NCI-H2171 (cell line): ENCODE measurements at places on chromosomes 5 and 9.

GRCh38 chr9:114923918-114924317 lies 6.5 kb downstream of the TNFSF8 start:
- no peak for DNase-seq

DNA sequence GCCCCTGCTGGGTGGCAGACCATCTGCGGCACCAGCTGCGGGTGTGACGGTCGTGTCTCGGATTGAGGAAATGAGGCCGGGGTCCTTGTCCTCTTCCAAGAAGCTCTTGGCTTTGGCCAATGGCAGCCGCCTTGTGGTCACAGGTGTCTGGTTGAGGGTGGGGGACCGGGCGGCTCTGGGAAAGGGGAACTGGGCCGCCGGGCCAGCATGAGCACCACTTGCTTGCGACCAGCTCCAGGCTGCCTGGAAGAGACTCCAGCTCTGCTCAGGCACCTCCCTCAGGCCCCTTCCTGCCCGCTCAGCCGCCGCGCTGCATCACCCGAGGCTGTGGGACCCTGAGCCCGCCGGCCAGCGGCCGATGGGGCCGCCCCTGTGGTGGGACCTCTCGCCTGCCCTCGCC lies 59.7 kb downstream of the RXRA start:
- DNase-seq = no peak

DNA sequence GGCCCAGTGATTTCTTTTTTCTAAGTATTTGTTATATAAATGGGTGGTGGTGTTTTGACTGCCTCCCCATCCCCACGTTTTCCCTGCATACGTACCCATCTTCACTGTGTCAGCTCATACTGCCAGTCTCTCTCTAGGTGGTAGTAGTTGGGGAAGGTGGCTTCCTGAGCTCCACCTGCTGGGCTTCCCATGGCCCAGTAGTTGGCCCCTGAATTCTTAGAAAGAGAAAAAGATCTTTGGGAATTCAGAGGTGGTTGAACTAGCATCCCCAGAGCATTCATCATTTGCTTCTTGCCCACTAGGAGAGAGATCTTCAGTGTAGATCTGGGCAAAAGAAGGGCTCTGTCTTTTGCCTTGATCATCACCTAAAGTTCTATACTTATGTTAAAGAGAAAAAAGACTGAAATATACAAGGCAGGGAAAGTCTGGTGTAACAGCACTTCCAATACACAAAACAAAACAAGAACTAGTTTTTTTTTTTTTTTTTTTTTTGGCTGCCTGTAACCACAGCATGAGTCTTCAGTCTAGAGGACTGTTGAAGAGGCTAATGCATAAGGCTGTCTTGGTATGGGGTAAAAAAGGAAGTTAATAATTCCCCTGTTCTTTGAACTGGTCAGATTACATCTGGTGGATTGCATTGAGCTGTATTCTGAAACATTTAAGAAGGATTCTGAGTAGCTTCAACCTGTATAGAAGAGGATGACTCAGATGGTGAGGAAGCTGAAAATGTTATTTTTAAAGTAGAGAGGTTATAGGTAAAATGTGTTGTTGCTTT lies 128.7 kb downstream of the ATG10 start:
- no peak for DNase-seq

GRCh38 chr9:97773091-97773490 lies 76.0 kb upstream of the XPA start:
- no peak for DNase-seq

DNA sequence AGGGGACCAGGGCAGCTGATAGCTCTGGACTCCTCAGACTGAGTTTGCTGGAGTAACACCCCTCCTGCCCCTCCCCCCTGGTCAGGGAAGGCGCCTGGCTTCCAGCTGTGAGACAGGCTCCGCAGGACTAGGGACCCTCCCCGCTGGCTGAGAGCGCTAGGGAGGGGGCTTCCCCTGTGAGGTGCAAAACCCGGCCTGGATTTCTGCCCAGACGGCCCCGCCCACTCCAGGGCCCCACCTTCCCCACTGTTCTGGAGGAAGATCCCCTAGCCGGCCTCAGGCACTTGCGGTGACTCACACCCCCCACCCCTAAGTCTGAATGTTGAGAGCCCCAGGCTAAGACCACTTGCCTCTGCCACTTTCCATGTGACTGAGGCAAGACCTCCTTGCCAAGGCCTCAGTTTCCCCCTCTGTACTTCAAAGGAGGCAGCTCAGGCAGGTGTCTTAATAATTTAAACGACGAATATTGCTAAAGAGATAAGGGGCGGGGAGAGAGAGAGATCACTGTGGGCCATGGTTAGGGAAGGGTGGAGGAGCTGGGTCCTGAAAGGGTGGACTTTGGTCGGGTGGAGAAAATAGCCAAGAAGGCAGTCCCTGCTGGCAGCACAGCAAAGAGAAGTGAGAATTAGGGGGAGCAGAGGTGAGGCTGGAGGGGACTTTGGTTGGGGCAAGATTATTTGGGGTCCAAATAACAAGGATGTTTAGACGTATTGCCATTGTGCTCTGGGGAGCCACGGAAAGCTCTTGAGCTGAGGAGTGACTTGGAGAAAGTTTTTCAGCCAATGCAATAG lies 1.0 kb upstream of the DAB2IP start:
- peak; percentile 84 for DNase-seq

GRCh38 chr9:128191406-128192046 lies at the start of gene CIZ1:
TSS of gene CIZ1 (minus strand) at chr9:128191572. CDS start at chr9:128190857, 715 bp downstream.
- peak; percentile 72 for DNase-seq

- DNase-seq = no peak
These were observed 14.8 kb downstream of the IL9 start for GRCh38 chr5:135880801-135881200.

DNA sequence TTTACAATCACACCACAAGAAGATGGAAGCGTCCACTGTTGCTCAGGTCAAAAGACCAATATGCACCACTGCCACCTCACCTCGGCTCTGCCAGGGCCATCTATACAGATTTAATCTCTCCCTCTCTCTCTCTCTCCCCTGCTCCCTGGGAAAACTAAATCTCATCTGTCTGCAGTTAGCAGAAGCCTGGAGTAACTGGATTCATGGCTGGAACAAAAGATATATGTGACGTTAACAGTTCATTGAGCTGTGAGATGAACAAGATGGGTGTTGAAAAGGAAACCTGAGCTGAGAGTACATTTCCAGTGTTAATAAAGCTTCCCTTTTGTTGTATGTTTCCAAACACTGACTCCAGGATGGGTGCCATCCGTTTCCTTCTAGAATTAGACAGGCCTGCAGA lies 369.7 kb downstream of the CDK5RAP2 start:
- no peak for DNase-seq

DNA sequence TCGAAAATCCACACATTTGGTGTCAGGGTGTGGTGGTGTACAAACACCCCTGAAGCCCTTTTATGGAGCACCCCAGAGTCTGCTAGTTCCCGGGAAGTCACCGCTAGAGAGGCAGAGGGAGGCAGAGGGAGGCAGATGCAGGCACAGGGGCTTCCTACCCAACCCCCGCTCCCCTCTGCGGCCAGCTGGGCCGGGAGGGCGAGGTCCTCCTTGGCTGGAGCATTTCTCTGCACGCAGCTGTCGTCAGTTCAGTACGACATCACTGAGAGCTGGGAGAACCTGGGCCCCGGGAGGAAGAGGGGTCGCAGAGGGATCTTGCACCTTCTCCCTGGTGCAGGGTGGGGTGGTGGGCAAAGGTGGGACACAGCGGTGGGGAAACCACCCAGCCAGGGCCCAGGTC lies 15.8 kb upstream of the UBAC1 start:
- DNase-seq = no peak

- DNase-seq = peak; percentile 27
These were observed 1.7 kb upstream of the SLIT3 start for GRCh38 chr5:169302491-169303118.

- no peak for DNase-seq
These were observed 54.1 kb upstream of the CEMIP2 start for GRCh38 chr9:71822456-71822855.

DNA sequence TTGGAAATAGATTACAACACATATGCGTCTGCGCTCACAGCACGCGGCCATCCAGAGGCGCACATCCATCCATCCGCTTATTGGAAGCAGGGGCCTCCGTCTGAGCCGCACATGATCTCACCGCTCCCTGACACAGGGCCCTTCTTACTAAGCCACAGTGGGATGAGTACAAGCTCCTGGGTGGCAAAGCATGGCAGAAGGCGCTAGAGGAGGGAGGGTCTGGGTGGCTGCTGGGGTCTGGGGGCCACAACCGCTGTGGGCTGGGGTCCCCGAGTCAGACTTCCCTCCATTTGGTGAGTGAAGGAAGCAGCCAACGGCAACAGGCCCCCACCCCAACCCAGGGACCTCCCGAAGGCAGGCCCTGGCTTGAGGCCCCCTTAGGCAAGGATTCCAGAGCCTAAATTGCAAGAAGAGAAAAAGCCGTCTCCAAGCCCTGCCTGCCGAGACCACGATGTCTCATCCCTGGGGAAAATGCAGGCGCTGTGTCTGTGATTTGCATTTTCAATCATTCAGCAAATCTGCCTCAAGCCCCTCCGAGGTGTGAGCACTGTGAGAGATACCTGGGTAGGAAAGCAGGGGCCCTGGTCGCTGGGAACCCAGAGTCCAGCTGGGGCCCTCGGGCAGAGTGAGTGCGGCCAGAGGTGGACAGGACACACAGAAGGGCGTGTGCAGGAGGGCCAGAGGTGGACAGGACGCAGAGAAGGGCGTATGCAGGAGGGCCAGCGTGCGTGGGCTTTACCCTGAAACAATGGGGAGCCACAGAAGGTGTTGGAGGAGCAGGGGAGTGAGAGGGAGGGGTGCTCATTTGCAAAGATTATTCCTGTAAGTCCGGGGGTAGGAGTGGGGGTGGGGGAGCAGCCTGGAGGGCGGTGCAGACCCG lies 135.7 kb downstream of the OLFM1 start:
- DNase-seq = no peak

- DNase-seq = no peak
These were observed 331.9 kb upstream of the KLF9 start for GRCh38 chr9:70746316-70746715.

DNA sequence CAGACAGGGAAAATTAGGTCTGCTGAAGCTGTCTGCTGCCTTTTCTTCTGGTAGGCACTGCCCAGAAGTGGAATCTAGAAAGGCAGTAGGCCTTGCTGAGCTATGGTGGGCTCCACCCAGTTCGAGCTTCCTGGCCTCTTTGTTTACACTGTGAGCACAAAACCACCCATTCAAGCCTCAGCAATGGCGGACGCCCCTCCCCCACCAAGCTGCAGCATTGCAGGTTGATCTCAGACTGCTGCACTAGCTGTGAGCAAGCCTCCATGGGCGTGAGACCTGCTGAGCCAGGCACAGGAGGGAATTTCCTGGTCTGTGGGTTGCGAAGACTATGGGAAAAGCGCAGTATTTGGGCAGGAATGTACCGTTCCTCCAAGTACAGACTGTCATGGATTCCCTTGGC lies 18.5 kb downstream of the AGTPBP1 start:
- no peak for DNase-seq

DNA sequence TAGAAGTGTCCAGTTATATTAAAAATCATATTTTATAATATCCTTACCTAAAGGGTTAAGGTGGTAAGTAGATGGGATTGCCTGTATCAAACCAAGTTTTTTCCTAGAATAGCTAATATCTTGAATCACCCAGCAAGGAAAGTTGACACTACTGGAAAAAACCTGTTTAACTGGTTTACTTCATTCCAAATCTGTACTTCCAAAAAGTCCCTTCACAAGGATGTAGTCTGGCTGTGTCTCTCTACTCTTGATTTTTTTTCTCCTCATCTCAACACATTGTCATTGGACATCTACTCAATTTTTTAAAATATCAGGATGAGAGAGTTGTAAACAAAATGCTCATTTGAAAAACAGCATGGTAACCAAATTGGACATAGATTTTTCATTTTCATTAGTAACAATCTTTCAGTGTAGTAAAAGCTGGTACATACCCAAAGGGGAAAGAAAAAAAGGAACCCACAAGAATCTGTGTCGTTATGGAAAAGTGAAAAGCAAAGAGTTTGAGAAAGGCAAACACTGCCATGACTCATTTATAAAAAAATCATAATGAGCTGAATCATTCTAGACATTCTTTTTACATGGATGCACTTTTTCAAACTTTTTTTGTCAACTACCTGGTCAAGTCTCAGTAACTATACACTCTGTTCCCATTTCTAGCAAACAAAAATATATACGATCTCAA lies 173.5 kb downstream of the GLIS3 start:
- DNase-seq = no peak

GRCh38 chr5:16427587-16427986 lies 38.0 kb downstream of the ZNF622 start:
- no peak for DNase-seq

GRCh38 chr5:40442346-40442745 lies 237.4 kb upstream of the PTGER4 start:
- no peak for DNase-seq

- DNase-seq = no peak
These were observed 57.8 kb upstream of the GOLPH3 start for GRCh38 chr5:32231929-32232328.

GRCh38 chr9:28234133-28234893 lies 661.0 kb upstream of the C9orf72 start:
- DNase-seq = no peak

DNA sequence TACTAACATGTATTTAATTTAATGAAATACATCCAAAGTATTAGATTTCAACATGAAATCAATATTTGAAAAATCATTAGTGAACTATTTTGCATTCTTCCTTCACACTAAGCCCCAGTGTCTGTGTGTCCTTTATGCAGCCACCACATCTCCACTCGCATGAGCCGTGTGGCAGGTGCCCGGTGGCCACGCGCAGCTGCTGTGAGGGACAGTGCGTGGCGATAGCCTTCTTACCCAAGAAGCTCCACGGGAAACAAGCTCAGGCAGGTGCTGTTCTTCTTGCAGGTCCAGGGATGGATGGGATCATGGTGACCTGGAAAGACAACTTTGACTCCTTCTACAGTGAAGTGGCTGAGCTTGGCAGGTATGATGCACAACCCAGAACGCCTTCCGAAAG lies 79.3 kb upstream of the OTULINL start:
- no peak for DNase-seq

DNA sequence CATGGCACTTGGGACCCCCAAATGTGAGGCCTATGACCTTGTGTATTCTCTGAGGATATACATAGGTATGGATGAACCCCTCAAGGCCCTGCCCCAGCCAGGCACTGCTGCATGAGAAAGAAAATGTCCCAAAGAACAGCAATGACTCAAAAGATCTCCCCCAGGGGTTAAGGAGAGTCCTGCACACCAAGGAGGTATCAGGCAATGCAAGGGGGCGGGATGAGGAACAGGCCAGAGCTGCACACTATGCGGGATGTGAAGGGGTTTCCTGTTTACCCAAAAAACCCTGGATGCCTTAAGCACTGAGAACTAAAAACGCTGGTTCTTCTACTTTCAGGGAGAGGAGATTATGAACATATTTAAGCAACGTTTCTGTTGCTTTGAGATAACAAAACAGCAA lies 3.4 kb downstream of the RAPGEF1 start:
- no peak for DNase-seq

GRCh38 chr9:96241391-96241809 lies 60.6 kb downstream of the HSD17B3 start:
- DNase-seq = no peak

- no peak for DNase-seq
These were observed 447.0 kb downstream of the KIF4B start for GRCh38 chr5:155460501-155460931.

GRCh38 chr5:180589771-180590542 lies 1.3 kb downstream of the SCGB3A1 start:
- DNase-seq = no peak

GRCh38 chr9:77794985-77795384 lies 146.9 kb upstream of the GNA14 start:
- no peak for DNase-seq
